NCI-H774 (cell line): ENCODE measurements at places on chromosomes 7 and 10.

DNA sequence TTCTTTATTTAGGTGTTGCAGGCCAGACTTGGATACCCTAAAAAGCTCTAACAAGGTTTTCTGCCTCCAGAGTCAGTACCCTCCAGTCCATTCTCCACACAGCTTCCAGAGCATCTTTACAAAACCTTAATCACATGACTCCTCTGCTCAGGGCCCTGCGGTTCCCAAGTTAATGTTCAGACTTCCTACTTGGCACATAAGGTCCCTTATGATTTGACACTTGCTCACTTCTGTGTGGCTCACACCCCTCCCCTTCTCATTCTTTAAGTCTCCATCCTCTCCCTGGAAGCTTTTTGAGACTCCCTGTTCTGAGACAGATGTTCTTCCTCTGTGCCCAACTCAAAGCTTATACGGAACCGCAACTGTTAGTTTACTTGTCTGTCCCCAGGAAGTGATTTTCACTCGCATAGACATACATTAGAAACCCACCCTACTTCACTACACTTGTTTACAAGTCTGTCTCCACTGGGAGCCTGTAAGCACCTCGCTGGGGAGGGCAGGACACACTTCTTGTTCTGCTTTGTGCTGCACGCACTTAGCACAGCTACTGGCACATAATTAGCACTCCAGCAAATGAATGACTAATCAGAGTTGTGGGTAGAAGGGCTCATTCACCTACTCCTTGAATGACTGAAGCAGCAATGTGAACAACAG, 154.3 kb upstream of the LAMB4 start:
- no peak for DNase-seq

GRCh38 chr7:74094224-74095101, 10.9 kb downstream of the LIMK1 start:
- no peak for DNase-seq

DNA sequence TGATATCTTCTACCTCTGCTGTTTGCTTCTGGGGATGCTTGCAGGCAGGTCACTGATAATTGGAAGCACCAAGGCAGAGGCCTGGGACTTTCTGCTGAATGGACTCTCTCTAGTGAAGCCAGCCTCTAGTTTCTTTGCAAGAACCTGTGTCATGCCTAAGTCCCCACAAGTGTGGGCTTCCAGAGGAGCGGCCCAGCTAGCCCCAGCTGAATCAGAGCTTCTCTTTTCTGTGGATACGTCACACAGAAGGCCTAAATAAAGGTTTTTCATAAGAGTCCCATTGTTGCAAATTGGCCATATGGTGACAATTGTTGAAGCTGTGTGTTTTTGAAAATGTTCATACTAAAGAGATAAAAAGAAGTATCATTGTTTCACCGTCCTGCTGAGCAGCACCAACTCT, 6.8 kb upstream of the OPALIN start:
- DNase-seq, result no peak

DNA sequence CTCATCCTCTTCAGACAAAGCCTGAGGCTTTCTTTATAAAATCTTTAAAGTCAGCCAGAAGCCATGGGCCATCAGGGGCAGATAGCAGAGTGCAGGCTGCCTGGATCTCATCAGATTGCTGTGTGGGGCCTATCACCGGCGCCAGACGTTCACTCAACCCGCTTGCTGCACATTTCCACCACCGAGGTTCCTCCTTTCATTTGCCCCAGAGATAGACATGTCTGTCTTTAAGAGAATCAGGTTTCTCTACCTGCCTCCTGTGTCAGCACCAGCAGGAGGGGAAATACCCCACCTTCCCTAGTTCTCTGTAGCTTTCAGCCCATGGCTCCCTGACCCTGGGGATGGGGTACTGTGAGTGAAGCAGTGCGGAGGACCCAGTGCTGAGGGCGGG, 22.0 kb downstream of the SLC18A2 start:
- no peak for DNase-seq

DNA sequence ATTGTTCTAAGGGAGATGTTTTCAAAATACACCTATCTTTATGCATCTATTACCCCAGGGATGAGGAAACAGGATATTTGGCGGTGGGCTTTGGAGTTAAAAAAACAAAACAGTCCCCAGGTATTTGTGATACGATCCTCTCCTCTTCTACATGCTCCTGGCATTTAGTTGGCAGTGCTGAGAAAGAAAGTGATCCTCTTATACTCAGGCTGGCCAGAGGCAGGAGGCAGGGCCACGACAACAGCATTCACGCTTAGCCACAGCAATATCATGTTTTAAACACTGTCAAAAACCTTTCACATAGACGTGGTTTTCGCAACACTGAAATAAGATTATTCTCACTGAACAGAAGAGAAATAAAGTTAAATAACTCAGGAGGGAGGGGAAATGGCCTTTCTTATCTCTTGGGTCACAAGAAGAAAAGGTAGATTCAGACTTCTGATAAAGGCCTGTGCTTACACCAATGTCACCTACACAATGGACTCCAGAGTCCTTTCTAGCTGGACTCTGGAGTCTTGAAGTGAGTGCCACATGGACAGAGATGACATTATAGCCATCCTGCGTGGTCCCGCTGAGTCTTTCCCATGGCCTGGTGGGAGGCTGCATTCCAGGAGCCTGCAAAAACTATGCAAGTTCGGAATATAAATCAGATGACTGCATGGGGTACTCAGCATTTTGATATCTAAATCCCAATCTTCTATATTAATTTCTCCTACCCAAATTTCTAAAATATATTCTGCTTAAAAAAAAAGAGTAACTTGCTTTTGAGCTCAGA, 88.7 kb downstream of the PIP4K2A start:
- DNase-seq, result no peak
